ENCODE measurements at places on chromosomes 1 and 21.

- no peak for DNase-seq
These were observed 152.5 kb downstream of the HMCN1 start for GRCh38 chr1:185886671-185887070.

- no peak for DNase-seq
These were observed 32.0 kb downstream of the SLC45A1 start for GRCh38 chr1:8349961-8350360.

DNA sequence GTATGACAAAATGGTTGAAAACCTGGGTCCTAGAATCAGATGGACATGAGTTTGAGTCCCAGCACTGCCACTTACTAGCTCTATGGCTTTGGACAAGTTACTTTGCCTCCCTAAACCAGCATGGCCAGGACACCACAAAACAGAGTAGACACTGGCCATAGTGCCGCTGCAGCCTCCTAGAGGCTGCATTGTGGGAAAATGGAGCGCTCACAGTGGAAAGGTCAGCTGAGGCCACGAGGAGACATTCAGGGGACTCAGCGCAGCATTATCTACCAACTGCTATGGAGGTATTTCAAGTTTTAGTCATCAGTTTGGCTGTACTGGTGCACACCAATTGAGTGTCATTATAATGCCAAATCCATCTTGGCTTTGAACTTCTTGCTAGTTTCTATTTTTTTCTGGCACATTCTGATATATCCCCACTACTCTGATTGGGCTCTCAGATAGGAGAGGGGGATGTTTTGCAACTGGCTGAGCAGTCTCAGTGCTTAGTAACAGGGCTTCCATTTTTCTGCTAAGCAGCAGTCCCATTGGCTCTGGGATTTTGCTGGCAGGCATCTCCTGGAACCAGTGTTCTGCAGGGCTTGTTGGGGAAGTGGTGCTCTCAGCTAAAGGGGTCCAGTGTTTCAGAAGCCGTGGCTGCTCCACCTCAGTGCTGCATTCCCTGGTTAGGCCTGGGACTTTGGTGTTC is 16.2 kb downstream of the NT5C1A start:
- no peak for DNase-seq

DNA sequence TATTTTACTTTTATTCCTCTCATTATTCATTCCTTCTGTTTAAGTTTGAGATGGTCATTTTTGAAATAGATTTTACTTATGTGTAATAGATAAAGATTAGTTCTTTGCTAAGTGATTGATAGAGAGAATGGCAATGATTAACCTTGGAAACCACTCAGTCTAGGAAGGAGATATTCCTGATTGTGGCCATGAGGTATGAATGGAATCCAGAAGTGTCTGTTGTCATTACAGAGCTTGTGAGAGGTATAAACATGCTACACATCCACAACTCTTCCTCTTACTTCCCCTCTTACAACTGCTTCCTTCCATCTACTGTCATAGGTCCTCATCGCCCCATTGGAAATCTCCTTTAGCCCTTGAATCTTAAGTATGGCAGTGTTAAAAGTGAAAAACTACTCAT is 988.8 kb upstream of the B3GALT2 start:
- no peak for DNase-seq

GRCh38 chr1:204126956-204127355 is 24.9 kb downstream of the ETNK2 start:
- DNase-seq, result no peak

GRCh38 chr1:94302497-94302896 is 65.1 kb upstream of the ARHGAP29 start:
- no peak for DNase-seq

- no peak for DNase-seq
These were observed 35.4 kb upstream of the SAMD11 start for GRCh38 chr1:888297-888696.

DNA sequence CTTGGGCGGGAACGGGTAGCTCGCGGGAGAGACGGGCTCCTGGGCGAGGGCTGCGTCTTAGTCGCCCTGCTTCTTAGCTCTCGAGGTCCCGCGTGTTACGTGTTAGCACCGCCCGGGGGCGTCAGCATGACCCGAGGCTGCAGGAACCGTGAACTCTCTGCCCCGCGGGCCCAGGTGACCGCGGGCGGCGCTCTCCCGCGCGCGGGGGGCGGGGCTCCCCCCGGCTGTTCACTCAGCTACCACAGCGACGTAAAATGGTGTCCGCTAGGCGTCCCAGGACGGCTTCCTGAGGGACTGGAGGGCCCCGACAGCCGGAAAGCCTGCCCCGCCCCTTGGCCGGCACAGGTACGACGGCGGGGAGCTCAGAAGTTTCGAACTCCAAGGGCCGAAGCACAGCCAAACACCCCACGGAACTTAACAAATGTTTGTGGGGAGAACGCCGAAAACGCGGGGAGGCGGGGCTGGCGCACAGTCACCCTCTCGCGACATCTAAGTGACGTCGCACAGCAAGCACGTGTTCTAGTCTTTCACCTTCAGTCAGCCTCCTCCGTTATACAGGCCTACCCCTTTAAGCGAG is 780 bp upstream of the RBM15 start:
- peak; percentile 96 for DNase-seq
